ENCODE measurements at places on chromosomes 7 and 10. TPM values are rescaled to one million over a fixed set of nuclear protein-coding genes. Genes with fewer than 3 reads are reported as not detected.

GRCh38 chr10:98361131-98362025 is 53.6 kb downstream of the PYROXD2 start:
- H3K36me3 ChIP-seq, result no peaks in the 10 kb centered on the region
- H3K27me3 ChIP-seq, result no peaks in the 10 kb centered on the region
- no peak overlapping the region for H3K4me3 ChIP-seq
- no peak overlapping the region for H3K27ac ChIP-seq

Gene CHN2
- total RNA-seq, result 5.1 TPM

GRCh38 chr7:129009437-129009836 is 45.5 kb downstream of the TNPO3 start:
- H3K4me1 ChIP-seq, result peaks cover 8% of the 10 kb centered on the region
- no peaks in the 10 kb centered on the region for H3K27me3 ChIP-seq

- H3K36me3 ChIP-seq, result no peaks in the 10 kb centered on the region
- no peaks in the 10 kb centered on the region for H3K27me3 ChIP-seq
These were observed 4.9 kb downstream of the GCK start for GRCh38 chr7:44184206-44184872.

Gene MICALL2
- 15.8 TPM for total RNA-seq

- H3K4me1 ChIP-seq, result peaks cover 11% of the 10 kb centered on the region
- no peak for DNase-seq
- H3K27me3 ChIP-seq, result no peaks in the 10 kb centered on the region
- no peak overlapping the region for H3K4me3 ChIP-seq
- H3K36me3 ChIP-seq, result peaks cover 6% of the 10 kb centered on the region
- H3K27ac ChIP-seq, result no peak overlapping the region
These were observed 37.5 kb downstream of the ZNF467 start for GRCh38 chr7:149735779-149736477.

Gene CYP3A4
- total RNA-seq, result not detected

GRCh38 chr10:84214612-84215235 is 10.6 kb downstream of the LRIT2 start:
- H3K27me3 ChIP-seq, result peaks cover 25% of the 10 kb centered on the region
- DNase-seq, result peak; percentile 56
- H3K36me3 ChIP-seq, result no peaks in the 10 kb centered on the region
- no peak overlapping the region for H3K4me3 ChIP-seq

Gene INMT
- total RNA-seq, result not detected

DNA sequence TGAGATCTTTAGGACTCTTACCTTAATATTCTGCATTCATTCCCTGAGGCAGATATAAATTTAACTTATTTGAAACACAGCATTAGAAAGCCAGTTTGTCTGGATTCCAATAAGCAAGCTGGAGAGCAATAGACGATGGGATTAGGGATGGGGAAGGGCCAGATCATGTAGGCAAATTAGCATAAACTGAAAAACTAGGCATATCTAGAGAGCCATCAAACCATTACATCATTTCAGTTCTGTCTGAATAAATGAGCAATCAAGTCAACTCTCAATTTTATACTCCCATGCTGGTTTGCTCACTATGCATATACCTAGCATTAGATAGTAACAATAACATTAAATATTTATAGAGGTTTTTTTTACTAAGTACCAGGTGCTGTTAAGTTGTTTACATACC is 583.6 kb upstream of the LRRN3 start:
- H3K4me3 ChIP-seq, result no peak overlapping the region
- H3K27me3 ChIP-seq, result no peaks in the 10 kb centered on the region
- peaks cover 5% of the 10 kb centered on the region for H3K36me3 ChIP-seq
- no peak for DNase-seq
- H3K4me1 ChIP-seq, result peaks cover 12% of the 10 kb centered on the region
- H3K27ac ChIP-seq, result no peak overlapping the region

DNA sequence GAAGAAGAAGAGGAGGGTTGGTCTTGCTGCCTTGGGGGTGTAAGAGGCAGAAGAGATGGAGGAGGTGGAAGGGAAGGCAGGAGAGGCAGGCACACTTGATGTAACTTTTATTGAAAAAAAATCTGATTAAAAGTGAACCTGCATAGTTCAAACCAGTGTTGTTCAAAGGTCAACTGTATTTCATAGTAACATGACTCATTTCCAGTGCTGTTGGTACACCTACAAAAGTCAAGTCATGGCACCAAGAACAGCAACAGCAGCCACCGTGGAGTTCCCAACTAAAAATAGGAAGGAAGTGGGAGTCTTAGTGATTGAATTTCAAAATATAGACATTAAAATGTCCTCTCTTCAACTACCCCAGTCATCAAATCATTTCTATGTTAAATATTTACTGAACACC is 88.5 kb downstream of the CTNNA3 start:
- peaks cover 7% of the 10 kb centered on the region for H3K36me3 ChIP-seq
- H3K27me3 ChIP-seq, result no peaks in the 10 kb centered on the region

Gene CDC14C
- total RNA-seq, result not detected

- H3K4me3 ChIP-seq, result no peak overlapping the region
- H3K4me1 ChIP-seq, result peaks cover 10% of the 10 kb centered on the region
- H3K36me3 ChIP-seq, result no peaks in the 10 kb centered on the region
- no peaks in the 10 kb centered on the region for H3K27me3 ChIP-seq
- DNase-seq, result no peak
- H3K27ac ChIP-seq, result no peak overlapping the region
These were observed 76.3 kb upstream of the CUX1 start for GRCh38 chr7:101740981-101741725.

- H3K27ac ChIP-seq, result no peak overlapping the region
- no peaks in the 10 kb centered on the region for H3K27me3 ChIP-seq
- H3K36me3 ChIP-seq, result no peaks in the 10 kb centered on the region
- no peak for DNase-seq
These were observed 161.6 kb downstream of the NRCAM start for GRCh38 chr7:108294595-108294994.

Gene DLX6
- not detected for total RNA-seq

GRCh38 chr10:119933179-119933578 is 40.6 kb downstream of the SEC23IP start:
- peaks cover 92% of the 10 kb centered on the region for H3K36me3 ChIP-seq
- no peak overlapping the region for H3K27ac ChIP-seq
- peak; percentile 14 for DNase-seq
- H3K4me1 ChIP-seq, result no peaks in the 10 kb centered on the region
- no peaks in the 10 kb centered on the region for H3K27me3 ChIP-seq
- no peak overlapping the region for H3K4me3 ChIP-seq

Gene KCTD7
- total RNA-seq, result 5.5 TPM

DNA sequence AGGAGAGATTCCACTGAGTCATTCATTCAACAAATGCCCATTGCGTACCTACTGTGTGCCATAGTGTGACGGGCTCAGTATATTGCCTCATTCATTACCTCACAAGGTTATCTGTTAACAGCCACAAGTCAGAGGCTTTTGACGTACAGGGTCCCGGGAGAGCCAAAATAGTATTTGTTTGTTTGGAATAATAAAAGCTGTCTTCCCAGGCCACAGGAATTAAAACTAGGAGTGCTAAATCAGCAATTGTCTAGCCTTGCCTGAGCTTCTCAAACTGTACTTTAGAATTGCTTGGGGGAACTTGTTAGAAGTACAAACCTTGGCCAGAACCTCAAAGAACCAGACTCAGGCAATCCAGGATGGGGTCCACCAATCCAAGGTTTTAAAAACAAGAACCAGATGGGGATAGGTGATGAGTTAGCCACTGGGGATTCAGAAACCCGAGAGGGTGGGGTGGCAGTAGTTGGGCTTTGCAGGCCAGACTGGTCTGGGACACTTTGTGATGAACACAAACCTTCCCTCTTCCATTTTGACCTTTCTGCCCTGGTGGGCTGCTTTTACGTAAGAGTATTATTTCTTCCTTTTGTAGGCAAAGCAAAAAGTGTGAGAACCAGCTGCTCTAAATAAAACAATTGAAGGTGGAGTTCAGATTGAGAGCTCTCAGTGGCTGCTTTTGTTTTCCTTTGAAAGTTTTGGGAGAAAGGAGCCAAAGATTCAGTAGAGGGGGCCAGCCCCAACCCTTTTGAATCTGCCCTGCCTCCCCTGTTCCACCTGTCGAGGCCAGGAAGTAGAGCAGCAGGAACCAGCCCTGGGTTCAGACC is 113.0 kb upstream of the ANLN start:
- H3K27ac ChIP-seq, result no peak overlapping the region
- H3K4me1 ChIP-seq, result peaks cover 18% of the 10 kb centered on the region
- no peak for DNase-seq
- H3K36me3 ChIP-seq, result no peaks in the 10 kb centered on the region
- no peak overlapping the region for H3K4me3 ChIP-seq

DNA sequence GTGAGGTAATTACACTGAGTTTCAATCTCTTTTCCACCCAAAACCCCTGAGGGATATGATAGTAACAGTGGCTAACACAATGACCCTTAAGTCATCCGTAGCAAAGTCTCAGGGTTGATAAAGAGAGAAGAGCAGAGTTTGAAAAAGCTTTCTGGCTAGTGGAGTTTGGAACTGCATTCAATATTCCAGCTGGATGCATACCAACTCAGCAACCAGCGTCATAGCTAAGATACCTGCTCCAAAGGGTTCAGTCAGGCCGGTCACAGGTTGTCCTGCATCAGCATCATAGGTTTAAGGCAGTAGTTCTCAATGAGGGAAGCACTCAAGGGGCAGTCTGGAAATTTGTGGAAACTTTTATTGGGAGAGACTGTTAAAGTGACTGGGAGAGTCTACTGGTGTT is 93.5 kb downstream of the CNOT4 start:
- H3K27ac ChIP-seq, result no peak overlapping the region
- H3K4me1 ChIP-seq, result peaks cover 21% of the 10 kb centered on the region
- H3K27me3 ChIP-seq, result no peaks in the 10 kb centered on the region
- H3K4me3 ChIP-seq, result no peak overlapping the region

- H3K4me3 ChIP-seq, result no peak overlapping the region
- no peak overlapping the region for H3K27ac ChIP-seq
- no peaks in the 10 kb centered on the region for H3K27me3 ChIP-seq
- no peaks in the 10 kb centered on the region for H3K36me3 ChIP-seq
These were observed 152.4 kb downstream of the PRPF18 start for GRCh38 chr10:13739183-13739582.
